ENCODE measurements at places on chromosomes 3 and 15.

- DNase-seq, result no peak
Measured at GRCh38 chr15:74954515-74954914, 2.1 kb downstream of the RPP25 start.

GRCh38 chr3:169478566-169479313 lies 184.8 kb downstream of the MECOM start:
- no peak for DNase-seq

- no peak for DNase-seq
Measured at GRCh38 chr15:39330061-39330460, 250.8 kb upstream of the THBS1 start.

- no peak for DNase-seq
Measured at GRCh38 chr3:64853456-64853855, 165.7 kb upstream of the ADAMTS9 start.

DNA sequence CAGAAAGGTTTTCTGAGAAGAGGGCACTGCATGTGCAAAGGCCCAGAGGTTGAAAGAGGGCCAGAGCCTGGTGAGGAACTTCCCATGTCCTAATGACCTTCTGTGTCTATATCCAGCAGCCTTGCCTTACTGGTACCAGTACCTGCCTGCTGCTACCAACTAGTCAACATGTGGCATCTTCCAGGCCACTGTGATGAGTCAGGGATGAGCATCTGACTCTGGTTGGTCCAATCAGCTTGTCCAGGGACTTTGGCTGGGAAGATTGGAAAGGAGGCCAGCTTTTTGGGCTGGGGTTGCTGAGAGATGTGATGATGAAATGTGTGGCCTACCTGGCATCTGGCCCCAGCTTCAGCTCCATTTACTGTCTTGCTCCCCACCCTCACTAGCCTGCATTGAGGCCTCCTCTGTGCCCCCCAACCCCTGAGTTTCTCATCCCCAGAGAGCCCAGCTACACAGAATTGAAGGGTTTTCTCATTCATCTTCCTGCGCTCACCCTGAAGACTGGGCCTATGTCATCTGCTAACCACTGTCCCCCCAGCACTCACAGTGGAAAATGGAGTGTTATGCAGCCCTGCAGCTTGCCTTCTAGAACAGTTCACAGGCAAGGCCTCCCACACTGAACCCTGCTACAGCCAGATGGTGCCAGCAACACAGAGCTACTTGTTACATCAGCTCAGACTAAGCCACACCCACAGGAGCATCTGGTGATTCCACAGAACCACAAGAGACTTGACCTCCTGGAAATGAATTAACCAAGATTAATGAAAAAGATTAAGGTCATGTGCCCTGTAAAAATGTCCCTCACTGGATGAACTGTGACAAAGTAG lies 1.3 kb upstream of the TWF2 start:
- peak; percentile 70 for DNase-seq

- DNase-seq, result no peak
Measured at GRCh38 chr3:54936561-54936960, 8.7 kb upstream of the LRTM1 start.

All from sciatic nerve (tissue), 2 donors.